ENCODE measurements at places on chromosomes 11 and 22.

DNA sequence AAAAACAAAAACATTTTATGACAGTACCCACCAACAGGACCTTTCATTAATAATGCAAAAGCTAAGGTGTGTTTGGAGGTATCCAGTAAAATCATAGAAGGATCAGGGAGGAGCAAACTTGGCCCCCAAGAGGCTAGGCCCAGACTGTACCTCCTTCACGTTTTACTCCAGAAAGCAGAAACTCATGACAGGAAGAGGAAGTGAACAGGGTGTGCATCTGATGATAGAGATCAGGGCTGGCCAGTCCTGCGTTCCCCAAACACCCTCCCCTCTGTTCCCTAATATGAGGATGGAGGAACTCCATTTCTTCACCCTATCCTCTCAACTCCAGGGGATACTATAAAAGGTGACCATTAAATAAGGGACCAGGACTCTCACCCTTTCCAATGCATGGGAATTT, 10.2 kb upstream of the MS4A12 start:
- no peak for DNase-seq

DNA sequence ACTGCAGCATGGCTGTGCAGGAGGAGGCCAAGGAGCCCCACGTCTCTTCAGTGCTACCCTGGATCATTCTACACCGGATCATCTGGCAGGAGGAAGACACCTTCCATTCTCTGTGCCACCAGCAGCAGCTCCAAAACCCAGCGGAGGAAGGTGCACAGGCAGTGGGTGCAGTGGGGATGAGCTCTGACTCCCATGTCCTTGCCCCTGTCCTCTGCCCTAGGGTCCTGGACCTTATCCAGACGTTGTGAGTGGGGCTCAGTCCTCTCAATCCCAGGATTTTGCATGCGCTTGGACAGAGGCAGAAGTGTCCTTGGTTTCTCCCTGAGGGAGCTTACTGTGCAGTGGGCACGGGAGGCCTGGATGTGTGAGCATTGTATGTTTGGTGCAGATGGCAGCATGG, 61.3 kb downstream of the CABIN1 start:
- DNase-seq, result no peak

DNA sequence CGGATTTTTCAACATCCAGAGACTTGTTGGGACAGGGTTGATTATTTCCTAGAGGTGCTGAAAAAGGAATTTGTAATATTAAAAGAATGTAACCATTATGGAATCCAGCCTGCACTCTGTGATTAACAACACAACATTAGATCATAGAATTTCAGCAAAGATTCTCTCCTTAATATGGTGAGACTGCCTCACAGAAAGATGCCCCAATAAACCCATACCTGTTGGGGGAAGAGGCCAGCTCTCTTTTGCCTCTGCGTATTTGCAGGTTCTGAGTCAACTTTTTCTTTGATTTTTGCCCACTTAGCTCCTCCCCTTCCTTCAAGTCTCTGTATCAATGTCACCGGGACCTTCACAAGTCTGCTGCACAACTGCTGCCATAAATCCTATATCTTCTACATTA, 12.4 kb upstream of the MTMR3 start:
- no peak for DNase-seq

DNA sequence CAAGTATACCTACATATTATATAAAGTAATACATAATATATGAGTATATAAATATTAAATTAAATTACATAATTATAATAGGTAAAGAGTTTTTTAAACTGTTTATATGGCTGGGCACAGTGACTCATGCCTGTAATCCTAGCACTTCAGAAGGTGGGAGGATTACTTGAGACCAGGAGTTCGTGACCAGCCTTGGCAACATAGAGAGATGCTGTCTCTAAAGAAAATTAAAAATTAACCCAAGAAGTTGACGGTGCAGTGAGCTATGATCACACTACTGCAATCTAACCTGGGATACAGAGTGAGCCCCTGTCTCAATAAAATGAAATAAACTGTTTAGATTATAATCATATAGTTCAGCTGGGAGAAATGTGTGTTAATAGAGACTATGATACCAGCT, 363.0 kb downstream of the DDX10 start:
- no peak for DNase-seq

GRCh38 chr11:7442588-7443215, 42.6 kb upstream of the OLFML1 start:
- peak; percentile 37 for DNase-seq

- no peak for DNase-seq
Observed at GRCh38 chr22:45221201-45221600, 19.5 kb downstream of the KIAA0930 start.

DNA sequence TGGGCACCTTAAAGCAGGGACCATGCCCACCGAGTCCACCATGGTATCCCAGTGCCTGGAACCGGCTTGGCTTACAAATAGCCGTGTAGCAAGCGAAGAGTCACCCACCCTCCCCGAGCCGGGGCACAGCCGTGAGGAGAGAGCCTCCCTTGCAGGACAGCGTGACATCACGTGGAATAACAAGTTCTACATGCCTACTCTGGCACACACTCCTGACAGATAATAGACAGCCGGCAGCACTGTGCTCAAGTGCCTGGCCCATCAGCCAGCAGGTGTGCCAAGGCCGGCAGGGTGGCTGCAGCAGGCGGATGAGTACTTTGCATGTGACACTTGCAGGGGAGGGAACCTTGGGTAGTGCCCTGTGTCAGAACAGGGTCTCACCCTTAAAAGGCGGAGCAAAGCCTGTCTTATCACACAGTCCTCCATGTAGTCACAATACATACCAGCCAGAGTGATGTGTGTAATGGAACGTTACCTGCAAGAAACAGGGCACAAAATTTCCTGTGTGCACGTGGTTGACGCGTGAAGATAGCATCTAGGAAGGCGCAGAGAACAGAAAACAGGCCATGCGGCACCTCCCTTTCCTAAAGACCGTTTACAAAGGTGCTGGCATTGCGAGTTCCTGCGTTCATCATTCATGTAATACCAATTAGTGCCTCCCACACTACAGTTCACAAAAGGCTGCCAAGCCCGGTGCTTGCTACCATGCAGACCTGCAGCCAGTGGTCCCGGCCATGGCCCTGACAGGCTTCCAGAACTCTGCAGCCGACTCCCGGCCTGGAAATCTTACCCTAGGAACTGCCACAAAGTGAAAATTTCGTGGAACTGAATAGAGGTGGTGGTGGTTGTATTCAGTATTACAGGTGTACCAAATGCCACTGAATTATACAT, 16.4 kb downstream of the TOM1 start:
- DNase-seq, result no peak

Measured in activated gamma-delta T cell treated with anti-CD3 and anti-CD28 coated beads, Interleukin-2, amount 50 U/mL, for 16 hours (primary cell).